ENCODE measurements at places on chromosomes 7 and 10.

- no peak for DNase-seq
Measured at GRCh38 chr7:56811081-56811480, 321.2 kb downstream of the ZNF479 start.

- no peak for DNase-seq
Measured at GRCh38 chr7:110870926-110871325, 220.0 kb upstream of the LRRN3 start.

GRCh38 chr7:4352069-4352468, 330.0 kb upstream of the FOXK1 start:
- no peak for DNase-seq

DNA sequence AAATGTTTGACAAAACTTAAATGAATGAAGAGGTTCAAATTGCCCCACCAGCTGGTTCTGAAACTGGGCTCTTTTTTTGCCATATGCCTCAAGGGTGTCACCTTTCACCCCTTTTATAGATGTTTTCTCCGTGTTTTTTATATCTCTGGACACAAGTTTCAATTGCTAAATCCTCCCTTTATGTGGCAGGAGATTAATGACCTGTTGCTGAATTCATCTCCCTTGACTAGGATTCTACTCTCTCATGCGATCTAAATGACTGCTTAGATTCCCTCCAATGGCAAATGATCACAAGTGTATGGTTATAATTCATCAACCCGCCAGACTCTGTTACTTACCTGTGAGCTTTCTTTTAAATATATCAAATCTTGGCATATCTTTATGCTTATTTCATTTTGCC, 677.0 kb upstream of the POT1 start:
- DNase-seq = no peak

GRCh38 chr10:29030900-29031299, 258.0 kb upstream of the LYZL1 start:
- no peak for DNase-seq

GRCh38 chr10:122495406-122496340, 34.3 kb downstream of the HTRA1 start:
- no peak for DNase-seq

- DNase-seq = no peak
Measured at GRCh38 chr10:24254180-24254579, 45.2 kb downstream of the KIAA1217 start.

DNA sequence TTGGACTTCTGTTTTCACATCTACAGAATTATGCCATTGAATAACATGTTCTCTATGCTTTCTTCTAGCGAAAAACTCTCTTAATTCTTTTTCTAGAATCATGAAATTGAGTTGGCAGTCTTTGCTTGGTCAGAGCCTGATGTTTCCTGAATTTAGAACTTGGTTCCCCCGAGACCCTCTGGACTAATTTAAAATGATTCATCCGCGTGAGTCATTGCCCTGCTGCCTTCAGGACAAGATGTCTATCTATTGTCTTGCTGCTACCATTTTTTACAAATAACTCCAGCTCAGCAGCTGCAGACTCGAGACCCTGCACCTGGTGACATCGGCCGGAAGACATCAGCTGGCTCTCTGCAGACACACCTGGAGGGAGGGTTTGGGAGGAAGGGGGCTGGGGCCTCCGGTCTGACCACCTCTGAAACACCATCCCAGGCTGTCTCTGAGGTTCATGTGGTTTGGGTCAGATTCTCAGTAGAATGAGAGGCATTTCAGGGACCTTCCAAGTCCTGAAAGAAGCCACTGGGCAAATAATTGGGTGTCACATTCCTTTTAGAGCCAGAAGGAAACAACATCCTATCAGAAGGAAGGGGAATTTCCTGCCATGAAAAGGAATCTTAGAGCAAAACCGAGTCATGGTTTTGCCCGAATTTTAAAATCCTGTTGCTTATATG, 20.9 kb upstream of the KLF6 start:
- DNase-seq = peak; percentile 75

GRCh38 chr10:85408388-85408787, 958.2 kb downstream of the GRID1 start:
- no peak for DNase-seq

- DNase-seq = no peak
Measured at GRCh38 chr10:24625778-24626177, 97.9 kb downstream of the ARHGAP21 start.
